ENCODE measurements at places on chromosomes 5 and 9.

DNA sequence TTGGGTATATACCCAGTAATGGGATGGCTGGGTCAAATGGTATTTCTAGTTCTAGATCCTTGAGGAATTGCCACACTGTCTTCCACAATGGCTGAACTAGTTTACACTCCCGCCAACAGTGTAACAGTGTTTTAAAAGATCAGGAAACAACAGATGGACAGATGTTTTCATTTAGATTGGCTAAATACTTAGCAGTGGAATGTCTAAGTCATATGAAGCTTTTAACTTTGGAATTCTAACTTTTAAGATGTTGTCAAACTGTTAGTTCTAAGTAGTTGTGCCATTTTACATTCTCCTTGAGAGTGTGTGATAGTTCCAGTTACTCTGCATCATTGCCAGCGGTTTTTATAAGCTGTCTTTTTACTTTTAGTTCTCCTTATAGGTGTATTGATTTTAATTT lies 688.8 kb downstream of the SEMA5A start:
- DNase-seq: no peak

DNA sequence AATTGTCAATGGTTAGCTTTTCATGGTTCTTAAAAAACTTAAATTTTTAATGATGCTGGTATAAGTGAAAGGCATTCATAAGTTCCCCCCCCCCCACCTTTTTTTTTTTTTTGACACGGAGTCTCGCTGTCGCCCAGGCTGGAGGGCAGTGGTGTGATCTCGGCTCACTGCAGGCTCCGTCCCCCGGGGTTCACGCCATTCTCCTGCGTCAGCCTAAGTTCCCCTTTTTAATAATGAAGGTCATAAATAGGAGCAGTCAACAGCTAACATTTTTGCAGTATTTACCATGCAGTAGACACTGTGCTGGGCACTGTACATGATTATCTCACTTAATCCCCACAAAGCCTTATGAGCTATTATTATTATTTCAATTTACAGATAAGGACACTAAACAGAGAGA lies 556.3 kb downstream of the PDE4D start:
- DNase-seq: no peak

DNA sequence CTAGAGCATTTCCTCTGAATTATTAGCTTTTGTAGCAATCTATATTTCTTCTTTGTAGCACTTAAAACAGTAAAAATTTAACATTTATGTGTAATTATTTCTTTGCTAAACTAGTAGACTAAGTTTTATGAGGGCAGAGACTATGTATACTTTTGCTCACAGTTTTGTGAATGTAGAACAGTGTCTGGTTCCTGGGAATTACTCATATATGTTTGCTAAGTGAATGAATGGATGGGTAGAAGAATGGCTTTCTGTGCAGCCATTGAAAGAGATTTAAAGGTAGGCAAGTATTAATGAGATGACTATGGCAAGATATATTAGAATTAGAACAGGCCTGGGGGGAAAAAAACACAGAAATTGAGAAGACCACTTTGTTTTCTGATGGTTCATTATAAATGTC lies 140.1 kb downstream of the PAM start:
- no peak for DNase-seq

GRCh38 chr9:125683486-125683885 lies 23.5 kb downstream of the MAPKAP1 start:
- DNase-seq: no peak

GRCh38 chr5:96649681-96650540 lies 12.3 kb upstream of the CAST start:
- no peak for DNase-seq

DNA sequence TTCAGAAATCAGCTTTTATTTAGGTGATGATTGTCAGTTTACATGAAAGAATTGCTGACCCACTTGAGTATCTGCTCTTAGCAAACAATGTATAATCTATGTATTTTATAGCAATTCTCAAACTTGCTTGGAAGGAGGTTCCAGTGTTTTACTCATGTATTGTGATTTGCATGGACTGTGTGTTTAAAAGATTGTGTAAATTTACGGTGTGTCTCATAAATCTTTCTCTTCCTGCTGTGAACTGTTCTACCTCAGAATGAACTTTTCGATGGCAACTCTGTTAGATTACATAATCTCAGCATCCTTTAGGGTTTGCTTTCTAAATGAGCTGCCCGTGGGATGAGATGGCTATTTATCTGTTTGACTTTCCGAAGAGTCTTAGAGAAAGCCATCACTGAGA lies 122.5 kb downstream of the MEF2C start:
- no peak for DNase-seq

GRCh38 chr5:39013938-39014337 lies 60.3 kb downstream of the RICTOR start:
- DNase-seq: no peak

Measured in NCI-H446 treated with DMSO at 0.1 percent for 48 hours (cell line).